ENCODE measurements at places on chromosomes 7 and 10.

DNA sequence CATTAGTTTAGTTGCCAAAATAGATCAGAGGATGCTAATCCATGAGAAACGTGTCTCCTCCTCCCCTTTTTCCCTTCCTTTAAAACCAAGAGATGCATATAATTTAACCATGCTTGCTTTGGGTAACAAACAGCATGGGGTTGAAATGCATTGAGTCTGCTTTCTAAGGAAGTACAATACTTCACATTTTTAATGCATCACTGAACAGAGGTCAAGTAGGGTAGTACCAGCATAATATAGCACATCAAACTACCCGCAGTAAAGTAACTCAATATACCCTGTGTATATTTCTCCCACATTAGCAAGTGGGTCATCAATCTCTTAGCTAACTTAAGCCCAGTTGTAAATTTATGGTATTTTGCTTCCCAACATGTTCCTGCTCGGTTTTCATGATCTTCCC, 239.3 kb upstream of the SEMA3C start:
- no peak for DNase-seq

DNA sequence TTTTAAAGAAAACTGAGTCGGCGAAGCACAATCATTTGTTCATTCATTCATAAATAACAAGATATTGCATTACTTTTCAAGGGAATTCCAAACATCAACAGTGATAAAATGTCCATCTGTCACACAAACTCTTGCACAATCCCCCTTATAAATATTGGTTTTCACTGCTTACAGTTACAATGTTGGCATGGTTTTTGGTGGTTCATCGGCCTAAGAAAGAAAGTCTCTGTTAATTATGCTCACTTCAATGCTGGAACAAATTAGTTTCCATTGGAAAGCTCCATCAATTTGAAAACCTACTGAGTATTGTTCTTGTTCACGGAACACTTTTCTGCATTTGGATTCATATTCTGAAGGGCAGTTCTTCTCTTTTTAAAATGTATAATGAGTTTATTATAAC, 188.5 kb downstream of the JAZF1 start:
- no peak for DNase-seq

GRCh38 chr10:93849593-93849992, 44.2 kb upstream of the SLC35G1 start:
- DNase-seq = no peak

GRCh38 chr7:1693991-1694524, 24.0 kb downstream of the ELFN1 start:
- peak; percentile 38 for DNase-seq

- no peak for DNase-seq
Observed at GRCh38 chr7:75849573-75849972, 29.3 kb upstream of the RHBDD2 start.

GRCh38 chr7:128703609-128704241, 31.6 kb downstream of the GARIN1A start:
- DNase-seq = no peak

DNA sequence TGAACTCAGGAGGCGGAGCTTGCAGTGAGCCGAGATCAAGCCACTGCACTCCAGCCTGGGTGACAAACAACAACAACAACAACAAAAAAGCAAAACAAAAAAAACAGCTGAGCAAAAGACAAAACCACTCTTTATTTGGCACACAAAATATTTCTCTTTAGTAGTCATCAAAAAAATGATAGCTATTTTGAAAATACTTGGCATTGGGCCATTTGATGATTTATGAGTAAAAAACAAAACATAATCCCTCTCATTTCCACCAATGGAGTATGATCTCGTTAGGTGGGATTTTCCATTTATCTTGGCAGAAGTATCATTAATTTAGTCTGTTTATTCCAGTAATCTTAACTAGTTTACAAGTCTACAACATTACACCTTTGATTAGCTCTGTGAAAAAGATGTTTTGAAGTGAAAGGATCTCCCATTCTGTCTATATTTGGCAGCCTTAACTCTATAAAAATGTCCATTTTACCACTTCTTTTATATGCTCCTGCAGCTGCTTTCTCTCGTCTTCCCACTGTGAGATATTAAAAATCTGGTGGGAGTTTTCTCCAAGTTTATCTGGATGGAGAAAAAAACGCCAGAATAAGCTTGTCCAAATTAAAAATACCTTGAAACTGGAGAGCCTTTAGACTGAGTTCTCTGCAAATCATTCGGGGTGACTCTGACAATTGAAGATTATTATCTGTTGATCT, 58.8 kb upstream of the AGMO start:
- DNase-seq = no peak

GRCh38 chr10:31528831-31529230, 209.8 kb downstream of the ZEB1 start:
- no peak for DNase-seq

DNA sequence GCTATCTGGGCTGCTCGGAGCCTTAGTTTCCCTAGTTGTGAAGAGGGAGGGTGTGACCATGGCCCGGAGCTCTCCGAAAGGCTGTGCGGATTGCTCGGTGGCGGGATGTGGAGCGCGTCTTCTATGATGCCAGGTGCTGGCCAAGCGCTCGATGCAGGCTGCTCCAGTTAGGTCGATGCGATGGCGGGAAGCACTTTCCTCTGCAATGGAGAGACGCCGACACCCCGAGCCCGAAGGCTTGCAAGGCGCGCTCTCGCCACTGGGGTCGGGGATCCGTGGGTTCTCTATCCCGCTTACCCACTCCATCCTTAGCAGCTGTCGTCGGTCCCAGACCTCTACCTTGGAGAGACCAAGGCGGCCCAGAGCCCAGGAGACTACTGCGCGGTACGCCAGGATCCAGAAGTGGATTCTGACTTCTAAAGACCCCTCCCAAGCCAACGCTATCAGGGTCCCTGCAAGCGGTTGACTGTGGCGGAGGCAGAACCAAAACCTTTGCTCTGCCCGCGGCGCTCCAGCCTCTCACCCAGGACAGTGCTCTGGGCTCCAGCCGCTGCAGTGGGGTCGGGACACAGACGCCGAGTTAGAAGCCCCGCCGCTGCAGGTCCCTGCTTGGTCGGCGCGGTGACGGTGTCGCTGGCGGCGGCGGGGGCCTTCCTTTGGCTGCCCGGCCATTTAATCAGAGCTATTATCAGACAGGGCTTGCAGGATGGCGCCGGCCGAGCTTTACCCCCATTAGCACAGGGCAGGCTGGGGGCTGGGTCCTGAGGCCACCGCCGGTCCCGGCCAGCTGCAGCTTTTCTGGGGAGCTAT, 7.8 kb upstream of the TBX20 start:
- no peak for DNase-seq

- no peak for DNase-seq
Observed at GRCh38 chr10:99760321-99760720, 22.1 kb upstream of the ABCC2 start.

- no peak for DNase-seq
Observed at GRCh38 chr10:111017098-111017497, 59.7 kb upstream of the ADRA2A start.

DNA sequence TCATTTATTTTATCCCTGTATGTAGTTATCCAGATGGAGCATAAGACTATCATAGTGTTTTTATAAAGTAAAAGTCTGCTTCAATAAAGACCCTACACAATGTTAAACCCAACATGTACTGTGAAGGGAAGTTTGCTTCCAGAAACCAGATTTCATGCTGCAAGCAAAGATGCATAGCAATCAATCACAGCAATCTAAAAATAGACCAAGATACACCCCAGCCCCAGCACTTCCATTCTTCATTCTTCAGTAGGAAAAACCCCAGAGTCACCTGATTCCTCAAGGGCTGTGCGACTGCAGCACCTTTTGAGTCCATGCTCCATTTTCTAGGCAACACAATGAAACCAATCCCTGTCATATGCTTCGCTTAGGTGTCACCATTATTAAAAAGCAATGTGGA, 66.9 kb upstream of the PDE1C start:
- DNase-seq = no peak

DNA sequence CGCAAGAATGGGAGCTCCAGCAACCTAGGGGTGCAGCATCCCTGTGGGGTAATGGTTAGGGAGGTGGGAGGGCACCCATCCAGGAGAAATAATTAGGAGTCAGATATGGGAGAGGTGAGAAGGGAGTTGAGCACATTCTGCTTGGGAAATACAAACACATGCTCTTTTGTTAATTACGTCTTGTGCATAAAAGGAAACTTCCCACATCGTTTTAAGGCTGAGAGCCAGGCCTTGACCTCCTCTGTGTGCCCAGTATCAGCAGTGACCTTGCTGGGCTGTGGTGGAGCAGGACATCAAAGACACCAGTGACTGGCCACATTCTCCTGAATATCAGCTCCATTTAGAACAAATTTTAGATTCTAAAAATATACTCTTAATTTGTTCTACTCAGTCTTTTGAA, 22.6 kb downstream of the AKR1C4 start:
- DNase-seq = no peak

DNA sequence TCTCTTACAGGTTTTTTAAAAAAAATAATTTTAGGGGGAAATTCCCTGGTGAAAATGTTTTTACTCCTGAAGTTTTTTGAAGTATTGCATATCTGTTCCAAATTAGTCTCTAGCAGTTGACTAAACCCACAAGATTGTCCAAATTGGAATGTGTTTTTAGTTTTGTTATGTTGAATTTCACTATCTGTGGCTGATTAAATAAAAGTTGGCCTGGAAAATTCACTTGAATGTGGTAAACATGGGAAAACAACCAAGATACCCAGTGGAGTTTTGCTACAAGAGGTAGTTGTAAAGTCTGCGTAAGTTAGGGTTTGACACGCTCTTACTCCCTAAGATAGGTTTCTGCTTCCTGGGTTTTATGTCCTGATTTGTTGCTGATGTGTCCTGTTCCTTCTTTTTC, 3.3 kb downstream of the TSGA13 start:
- DNase-seq = no peak

- DNase-seq = no peak
Observed at GRCh38 chr10:124602646-124603365, 141.2 kb downstream of the LHPP start.

- peak; percentile 48 for DNase-seq
Observed at GRCh38 chr7:116862951-116863670, 724 bp downstream of the CAPZA2 start.

- no peak for DNase-seq
Observed at GRCh38 chr7:12893292-12893691, 205.9 kb downstream of the ARL4A start.

GRCh38 chr7:41879403-41879802, 176.5 kb upstream of the INHBA start:
- DNase-seq = no peak

DNA sequence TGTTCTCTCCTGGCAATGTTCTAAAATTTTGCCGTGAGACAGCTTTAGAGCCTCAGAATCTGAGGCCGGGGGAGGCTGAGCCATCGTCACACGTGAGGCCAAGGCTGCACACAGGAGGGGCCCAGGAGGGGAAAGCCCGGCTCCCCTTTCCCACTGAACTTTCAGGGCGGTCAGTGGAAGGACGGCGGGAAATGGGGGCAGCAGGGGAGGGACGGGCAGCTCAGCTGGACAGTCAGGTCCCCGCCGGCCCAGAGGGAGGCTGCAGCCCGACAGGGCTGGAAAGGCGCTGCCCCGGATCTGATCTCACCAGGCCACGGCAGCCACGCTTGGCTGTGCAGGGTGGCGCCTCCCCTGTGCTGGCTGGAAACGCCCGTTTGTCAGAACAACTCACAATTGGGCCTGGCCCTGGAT, 43.3 kb upstream of the ADGRA1 start:
- DNase-seq = no peak

DNA sequence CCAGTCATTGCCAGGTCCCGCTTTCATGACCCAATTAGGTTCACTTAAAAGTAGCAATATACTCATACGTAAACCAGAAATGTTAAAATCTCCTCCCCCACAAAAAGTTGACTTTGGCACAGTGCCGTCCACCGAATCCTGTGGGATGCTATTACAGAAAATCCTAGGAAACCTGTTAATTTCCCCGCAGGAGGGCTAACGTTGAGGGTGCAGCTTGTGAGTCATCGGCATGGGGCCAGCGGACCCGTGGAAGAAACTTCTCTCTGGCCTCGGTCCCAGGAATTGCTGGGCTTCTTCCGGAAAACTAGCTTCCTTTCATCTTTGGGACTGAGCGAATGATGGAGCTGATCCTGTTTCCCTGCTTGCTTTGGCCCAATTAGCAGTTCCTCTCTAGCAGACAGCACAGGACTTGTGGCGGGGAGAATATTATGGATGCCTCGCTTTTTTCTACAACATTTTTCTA, 13.5 kb downstream of the CRYGN start:
- peak; percentile 53 for DNase-seq

GRCh38 chr7:123305840-123306375, 106.1 kb upstream of the SLC13A1 start:
- no peak for DNase-seq

GRCh38 chr10:23850631-23851030, 358.3 kb upstream of the KIAA1217 start:
- DNase-seq = no peak

GRCh38 chr10:101968940-101969321, 87.0 kb downstream of the ARMH3 start:
- no peak for DNase-seq

GRCh38 chr7:99453105-99453504, 12.9 kb downstream of the ATP5MF start:
- DNase-seq = no peak

- DNase-seq = no peak
Observed at GRCh38 chr7:12635830-12636229, 51.6 kb upstream of the ARL4A start.

DNA sequence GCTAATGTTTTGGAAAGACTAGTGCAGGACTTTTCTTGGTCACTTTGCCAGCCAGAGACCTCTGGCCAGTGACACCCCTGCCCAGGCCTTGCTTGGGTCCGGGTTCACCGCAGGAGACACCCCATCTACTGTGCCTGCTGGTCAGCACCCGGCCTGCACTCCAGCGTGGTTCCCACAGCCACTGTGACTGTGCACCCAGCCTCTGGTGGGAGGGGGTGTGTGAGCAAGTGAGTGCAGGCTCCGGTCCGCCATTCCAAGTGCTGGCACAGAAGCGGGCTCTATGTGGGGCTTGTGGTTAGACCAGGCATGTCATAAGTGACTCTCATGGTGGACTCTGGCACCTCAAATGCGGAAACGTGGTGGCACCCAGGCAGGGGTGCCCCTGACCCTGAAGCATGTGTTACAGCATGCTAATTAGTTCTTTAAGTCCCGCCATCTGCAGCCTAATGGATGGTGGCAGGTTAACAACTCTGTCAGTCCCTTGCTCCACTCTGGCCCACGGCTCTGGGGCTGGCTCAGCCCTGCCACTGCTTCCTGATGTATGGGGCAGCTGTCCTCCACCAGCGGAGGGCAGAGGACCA, 311.9 kb upstream of the HGF start:
- DNase-seq = peak; percentile 33

DNA sequence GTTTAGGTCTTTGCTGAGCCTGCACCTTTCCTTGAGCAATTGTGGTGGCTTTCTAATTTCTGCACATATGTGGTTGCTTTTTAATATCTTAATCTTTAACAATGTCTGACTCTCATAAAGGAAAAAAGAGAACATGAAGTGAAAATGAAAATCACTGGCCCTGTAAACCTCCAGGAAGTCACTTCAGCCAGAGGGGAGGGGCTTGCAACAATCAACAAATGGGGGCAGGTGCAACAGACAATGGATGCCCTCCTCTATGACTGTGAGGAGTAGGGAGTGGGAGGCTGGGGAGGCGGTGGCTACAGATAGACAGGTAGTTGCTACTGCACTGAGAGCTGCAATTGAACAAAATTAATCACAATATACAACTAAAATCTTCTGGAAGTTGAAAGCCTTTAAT, 1377.4 kb downstream of the XPNPEP1 start:
- no peak for DNase-seq
